ENCODE measurements at places on chromosomes 7 and 10.

DNA sequence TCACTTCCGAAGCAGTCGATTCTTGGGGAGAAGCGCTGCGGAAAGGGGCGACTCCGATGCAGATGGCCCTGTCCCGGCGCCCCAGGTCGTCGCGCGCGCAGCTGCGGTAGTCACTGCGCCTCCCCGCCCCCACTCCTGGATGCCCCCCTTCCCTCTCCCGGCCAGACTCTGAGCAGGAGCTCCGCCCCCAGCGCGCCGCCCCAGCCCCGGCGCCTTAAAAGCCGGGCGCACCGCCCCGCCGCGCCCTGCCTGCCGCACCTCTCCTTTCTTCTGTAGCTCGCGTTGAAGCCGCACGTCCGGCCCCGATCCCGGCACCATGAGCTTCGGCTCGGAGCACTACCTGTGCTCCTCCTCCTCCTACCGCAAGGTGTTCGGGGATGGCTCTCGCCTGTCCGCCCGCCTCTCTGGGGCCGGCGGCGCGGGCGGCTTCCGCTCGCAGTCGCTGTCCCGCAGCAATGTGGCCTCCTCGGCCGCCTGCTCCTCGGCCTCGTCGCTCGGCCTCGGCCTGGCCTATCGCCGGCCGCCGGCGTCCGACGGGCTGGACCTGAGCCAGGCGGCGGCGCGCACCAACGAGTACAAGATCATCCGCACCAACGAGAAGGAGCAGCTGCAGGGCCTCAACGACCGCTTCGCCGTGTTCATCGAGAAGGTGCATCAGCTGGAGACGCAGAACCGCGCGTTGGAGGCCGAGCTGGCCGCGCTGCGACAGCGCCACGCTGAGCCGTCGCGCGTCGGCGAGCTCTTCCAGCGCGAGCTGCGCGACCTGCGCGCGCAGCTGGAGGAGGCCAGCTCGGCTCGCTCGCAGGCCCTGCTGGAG lies at the start of gene INA:
Gene INA (plus strand): TSS at position 243 of the 817 bp plus-strand sequence. CDS start 74 bp downstream, at position 317.
- no peak for DNase-seq

- no peak for DNase-seq
These were observed 55.1 kb downstream of the TMEM178B start for GRCh38 chr7:141128931-141129330.

DNA sequence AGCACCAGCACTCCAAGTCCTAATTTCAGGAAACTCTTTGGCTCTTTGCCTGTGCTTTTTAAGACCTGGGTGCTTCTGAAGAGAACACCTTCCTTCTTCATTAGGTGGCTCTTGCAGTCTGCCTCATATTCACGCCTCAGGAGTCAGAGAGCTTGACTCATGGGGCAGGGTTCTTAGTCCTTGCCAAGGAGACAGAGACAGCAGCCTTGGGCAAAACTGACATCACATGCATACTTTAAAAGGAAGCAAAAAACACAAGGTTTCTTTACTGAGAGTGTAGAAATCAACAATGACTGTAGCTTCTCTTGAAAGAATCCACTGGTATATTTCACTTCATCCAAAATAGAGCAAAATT lies 780.6 kb downstream of the INHBA start:
- DNase-seq: no peak

GRCh38 chr7:22662556-22663356 lies 64.2 kb upstream of the IL6 start:
- DNase-seq: no peak

GRCh38 chr10:17851611-17852010 lies 42.5 kb downstream of the MRC1 start:
- no peak for DNase-seq

GRCh38 chr7:104111271-104111670 lies 96.5 kb downstream of the ORC5 start:
- no peak for DNase-seq

- no peak for DNase-seq
These were observed 19.8 kb downstream of the JCAD start for GRCh38 chr10:30039567-30039966.

DNA sequence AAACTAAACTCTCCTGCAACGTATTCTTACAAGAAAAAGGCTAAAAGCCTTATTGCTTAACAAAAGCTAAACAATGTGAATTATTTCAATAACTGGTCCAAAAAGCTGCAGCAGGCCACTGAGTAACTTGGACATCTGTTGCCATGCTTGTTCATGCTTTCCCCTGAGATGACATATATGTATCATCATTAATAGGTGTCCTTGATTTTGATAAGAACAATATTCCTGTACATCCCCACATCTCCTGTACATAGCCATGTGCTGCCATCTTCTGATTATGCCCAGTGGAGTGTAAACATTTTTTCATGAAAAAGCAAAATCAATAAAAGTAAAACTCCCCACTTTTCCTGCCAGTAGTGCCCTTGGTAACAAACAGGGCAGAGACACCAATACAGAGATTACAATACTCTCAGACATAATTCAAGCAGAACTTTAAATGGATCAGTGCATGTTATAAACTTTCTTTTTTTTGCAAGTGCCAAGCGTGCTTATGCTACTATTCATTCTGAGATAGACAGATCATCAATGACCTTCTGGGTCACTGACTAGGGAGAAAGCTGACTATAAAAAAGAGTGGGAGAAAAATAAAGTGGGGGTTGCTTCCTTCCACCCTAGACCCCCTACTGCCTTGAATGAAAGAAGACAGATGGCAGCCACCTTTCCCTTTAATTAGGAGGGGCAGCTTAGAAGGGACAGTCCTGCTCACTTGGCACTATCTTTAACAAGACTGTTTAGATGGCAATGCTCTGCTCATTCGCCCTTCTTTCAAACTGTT lies 205.5 kb upstream of the KLF14 start:
- no peak for DNase-seq

- DNase-seq: no peak
These were observed 43.6 kb downstream of the PARD3 start for GRCh38 chr10:34771525-34771924.
